ENCODE measurements at places on chromosomes 13 and 19.

- no peak for DNase-seq
Measured at GRCh38 chr13:45024847-45025246, 35.5 kb downstream of the GPALPP1 start.

DNA sequence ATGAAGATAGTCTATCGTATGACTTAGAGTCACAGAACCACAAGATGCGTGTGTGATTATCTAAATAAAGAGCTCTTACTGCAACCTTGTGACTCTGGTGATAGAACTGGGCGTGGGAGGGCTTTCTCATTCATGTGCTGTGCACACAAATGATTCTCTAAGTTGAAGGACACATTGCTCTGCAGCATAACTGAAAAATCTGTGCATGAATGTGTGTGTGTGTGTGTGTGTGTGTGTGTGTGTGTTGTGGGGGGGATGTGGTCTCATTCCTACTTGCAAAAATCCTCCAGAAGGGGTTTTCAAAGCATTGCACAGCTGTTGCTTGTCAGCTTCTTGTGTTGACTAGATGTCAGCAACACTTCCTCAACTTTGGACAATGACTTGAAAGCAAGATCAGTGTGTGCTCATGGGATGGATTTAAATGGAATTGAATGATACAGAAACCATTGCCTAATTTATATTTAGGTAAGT lies 22.4 kb downstream of the LRCH1 start:
- DNase-seq: no peak

DNA sequence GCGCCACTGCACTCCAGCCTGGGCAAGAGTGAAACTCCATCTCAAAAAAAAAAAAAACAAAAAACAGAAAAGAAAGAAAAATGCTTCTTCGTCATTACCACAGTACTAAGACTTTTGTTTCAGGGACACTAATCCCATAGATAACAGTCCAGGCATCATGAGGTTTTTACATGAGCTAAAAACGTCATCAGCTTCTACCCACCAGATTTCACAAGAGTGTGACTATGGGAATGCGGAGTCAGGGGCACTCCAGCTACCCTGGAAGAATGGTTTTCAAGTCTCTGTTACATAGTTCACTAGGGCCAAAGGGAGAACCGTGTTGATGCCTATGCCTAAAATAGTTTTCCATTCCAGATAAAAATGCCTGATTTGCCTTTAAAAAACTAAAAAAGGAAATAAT lies 33.2 kb downstream of the RAB20 start:
- DNase-seq: no peak

DNA sequence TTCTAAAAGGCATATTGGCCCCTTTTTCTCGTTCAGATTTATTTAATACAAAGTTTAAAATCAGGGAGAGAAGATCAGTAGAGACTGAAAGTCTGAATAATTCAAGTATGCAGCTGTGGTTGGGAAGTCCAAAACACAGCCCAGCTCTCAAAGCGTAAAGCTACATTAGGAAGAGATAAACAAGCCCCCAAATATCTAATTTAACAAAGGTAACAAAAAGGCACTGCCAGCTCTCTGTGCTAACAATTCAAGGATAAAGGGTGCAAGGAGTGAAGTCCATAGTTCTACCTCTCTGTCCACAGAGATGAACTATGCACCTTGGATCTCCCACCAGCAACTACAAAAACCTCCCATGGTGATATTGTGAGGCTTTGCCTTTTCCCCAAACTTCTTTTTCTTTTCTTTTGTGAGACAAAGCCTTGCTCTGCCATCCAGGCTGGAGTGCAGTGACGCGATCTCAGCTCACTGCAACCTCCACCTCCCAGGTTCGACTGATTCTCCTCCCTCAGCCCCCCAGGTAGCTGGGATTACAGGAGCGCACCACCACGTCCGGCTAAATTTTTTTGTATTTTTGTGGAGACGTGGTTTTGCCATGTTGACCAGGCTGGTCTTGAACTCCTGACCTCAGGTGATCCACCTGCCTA lies 104.4 kb downstream of the LHFPL6 start:
- no peak for DNase-seq

DNA sequence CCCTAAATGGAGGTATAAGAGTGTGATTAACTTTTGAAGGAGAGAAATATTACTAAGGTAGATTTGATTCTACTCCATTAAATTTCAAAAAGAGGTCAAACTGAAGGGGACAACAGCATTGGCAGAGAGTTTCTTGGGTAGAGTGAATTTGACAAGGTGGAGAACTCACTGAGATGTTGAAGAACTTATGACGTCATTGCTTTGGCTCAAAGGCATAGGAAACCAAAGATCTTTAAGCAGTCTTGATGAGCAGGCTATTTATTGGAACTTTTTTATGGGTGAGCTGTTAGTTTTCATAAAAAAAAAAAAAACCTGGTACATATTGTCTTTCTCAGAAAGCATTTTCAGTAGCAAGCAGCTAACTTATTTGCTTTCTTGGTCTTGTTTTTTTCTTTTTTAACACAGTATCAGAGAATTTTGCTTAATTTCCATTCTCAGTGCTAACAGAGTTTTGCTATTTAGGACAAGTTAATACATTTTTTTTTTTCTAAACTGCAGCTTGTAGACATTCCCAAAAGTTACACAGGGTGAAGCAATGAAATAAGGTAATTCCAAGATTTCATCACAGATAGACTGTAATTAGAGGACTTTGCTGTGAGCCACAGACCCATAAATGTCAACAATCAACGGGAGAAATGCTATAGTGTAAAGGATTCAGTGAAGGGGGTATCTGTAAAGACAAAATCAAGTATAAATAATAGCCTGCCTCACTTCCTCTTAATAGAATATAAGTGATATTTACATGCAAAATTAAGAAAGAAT lies 412.2 kb upstream of the KLHL1 start:
- no peak for DNase-seq

- DNase-seq: no peak
Measured at GRCh38 chr13:33644581-33645543, 173.1 kb upstream of the RFC3 start.

DNA sequence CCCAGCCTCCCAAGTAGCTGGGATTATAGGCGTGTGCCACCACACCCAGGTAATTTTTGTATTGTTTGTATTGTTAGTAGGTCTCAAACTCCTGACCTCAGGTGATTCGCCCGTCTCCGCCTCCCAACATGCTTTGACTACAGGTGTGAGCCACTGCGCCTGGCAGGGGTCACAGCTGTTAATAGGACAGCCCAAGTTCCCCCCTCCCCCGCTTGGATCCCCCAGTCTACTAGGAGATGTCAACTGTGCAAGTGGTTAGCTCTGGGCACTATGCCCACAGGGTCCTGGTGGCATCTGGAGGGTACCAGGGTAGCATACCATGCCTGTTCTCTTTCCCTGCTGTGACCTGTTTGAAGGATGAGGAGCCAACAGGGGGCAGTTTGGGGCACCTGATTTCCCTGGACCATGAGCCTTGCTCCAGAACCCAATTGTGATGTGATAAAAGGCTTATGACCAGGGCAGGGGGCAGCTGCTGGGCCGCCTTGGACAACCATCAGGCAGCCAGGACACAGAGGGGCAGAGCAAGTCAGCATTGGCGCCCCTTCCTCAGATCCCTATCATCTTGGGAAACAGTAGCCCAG lies at the start of gene TSPAN16:
TSPAN16 (plus strand) TSS at position 496 of the 581 bp plus-strand sequence. CDS start 138 bp downstream, outside the sequence.
- no peak for DNase-seq

DNA sequence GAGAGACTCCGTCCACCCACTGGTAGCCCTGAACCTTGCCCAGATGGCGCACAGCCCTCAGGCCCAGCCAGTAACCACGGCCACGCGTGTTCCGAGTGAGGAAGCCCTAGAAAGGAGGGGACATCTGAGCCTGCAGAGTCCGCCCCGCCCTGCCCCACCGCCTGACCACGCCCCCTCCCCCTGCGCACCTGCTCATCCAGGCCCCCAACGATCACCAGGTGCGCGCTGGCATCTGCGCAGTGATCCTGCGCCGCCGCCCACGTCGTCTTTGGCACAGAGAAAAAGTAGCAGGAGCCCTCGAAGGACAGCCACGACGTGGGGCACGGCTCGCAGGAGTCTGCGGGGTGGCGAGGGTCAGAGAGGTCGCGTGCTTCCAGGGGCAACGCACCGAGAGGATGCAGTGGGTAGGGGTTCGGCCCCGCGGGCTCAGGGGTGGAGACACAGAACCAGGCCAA lies 2.1 kb downstream of the CLEC4G start:
- no peak for DNase-seq

DNA sequence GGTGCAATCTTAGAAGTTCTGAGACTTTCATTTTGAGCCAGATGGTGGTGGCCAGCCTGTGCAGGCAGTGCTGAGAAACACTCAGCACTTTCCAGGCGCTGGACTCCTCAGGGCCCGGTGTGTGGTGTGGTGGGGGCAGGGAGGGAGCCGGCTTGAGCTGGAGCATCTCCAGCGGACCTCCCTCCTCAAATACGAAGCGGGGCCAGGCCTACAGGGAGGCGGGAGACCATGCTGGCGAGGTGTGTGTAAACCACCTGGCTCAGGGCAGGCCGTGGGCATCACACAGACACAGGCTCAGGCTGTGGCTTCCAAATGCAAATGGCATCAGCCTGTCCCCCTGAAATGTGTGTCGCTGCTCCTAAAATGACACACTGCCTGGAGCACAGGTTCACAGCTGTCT lies 33.3 kb upstream of the RANBP3 start:
- no peak for DNase-seq

- DNase-seq: no peak
Measured at GRCh38 chr13:43545317-43545874, 241.4 kb downstream of the ENOX1 start.

GRCh38 chr19:54275951-54276350 lies 5.0 kb downstream of the LILRB2 start:
- no peak for DNase-seq

GRCh38 chr13:47110833-47111240 lies 214.0 kb upstream of the HTR2A start:
- DNase-seq: no peak

DNA sequence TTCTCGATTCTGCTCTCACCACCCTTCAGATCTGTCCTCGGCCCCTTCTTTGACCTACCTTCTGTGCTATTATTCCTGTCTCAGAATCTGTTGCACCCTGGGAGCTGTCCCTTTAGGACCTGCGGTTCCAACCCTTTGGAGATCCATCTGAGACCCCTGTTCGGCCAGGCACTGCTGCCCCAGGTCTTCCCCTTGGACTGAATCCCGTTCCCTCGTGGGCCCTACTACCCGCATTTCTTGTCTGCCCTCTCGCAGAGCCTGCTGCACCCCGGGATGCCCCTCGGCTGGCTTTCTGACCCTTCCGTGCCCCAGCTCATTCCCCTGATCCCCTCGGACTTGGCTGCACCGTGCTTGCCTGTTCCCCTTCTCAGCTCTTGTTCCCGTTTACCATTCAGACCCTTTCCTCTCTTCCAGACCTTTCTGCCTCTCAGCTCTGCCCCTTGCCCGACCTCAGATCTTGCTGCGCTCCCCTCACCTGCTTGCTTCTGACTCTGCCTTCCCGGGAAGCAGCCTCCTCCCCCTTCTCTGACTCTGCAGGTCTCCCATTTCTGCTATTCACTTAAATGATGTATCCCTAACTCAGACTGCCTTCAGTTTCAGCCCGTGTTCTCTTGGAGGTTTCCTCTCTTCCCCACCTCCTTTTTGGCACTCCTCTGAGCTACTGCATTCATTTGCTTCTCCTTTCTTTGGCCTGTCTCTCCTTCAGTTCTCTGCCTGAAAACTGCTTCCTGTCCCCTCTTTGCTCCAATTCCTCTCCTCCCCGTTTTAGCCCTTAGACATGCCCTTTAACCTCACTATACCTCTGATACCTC lies 1.1 kb downstream of the ARHGAP35 start:
- DNase-seq: peak; percentile 28

GRCh38 chr13:93045836-93046235 lies 180.8 kb upstream of the GPC6 start:
- DNase-seq: no peak

DNA sequence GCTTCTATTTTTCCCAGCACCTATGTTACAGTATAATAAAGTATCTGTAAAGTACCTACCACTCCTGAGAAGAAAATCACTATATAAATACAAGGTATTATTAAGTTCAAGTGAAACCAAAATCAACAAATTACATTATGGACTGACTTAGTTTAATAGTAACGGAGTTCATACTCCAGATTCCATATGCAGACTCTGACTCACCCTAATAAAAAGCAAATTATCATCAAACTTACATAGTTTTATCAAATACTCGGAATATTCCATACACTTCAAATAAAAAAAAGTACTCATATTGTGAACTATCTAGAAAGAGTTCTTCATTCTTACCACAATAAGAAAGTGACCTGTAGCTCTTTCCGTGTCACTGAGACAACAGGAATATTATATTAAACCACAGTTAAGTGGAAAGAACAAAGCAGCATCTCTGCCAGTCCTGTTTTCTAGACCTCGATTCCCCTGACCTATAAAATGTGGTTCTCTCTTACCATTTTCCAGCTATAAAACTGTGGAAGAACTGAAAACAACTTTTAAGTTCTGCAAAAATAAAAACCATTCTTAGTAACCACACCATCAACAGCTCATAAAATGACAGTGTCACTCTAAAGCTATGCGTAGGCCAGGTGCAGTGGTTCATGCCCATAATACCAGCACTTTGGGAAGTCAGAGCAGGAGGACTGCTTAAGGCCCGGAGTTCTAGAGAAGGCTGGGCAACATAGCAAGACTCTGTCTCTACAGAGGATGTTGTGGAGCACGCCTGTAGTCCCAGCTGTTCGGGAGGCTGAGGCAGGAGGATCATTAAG lies 42.6 kb downstream of the USP12 start:
- DNase-seq: no peak

- DNase-seq: no peak
Measured at GRCh38 chr13:76542176-76542575, 344.0 kb downstream of the KCTD12 start.

- DNase-seq: no peak
Measured at GRCh38 chr19:960020-960419, 24.1 kb upstream of the WDR18 start.

DNA sequence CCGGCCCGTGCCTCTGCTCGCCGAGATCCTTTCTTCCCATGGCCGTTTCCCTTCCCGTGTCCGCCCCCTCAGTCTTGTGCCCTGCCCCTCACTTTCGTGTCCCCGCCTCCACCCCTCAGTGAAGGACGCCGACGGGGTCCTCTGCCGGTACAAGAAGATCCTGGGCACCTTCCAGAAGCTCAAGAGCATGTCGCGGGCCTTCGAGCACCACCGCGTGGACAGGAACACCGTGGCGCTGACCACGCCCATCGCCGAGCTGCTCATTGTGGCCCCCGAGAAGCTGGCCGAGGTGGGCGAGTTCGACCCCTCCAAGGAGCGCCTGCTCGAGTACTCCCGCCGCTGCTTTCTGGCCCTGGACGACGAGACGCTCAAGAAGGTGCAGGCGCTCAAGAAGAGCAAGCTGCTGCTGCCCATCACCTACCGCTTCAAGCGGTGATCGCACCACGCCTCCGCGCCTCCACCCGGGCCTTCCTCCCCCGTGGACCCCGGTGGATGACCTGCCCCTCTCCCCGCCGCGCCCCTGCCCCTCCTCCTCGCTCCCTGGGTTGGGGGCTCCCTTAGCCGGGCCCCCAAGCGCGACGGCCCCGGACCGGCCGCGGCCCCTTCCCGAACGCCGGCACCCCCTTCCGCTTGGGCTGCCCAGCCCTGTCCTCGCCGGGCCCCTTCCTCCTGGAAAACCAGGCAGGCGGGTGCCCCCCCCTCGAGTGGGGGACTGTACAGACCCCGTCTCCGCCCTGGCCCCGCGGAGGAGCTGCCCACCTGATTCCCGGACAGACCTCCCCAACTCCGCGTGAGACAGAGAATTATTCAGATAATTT lies 2.3 kb upstream of the U2AF2 start:
- no peak for DNase-seq

DNA sequence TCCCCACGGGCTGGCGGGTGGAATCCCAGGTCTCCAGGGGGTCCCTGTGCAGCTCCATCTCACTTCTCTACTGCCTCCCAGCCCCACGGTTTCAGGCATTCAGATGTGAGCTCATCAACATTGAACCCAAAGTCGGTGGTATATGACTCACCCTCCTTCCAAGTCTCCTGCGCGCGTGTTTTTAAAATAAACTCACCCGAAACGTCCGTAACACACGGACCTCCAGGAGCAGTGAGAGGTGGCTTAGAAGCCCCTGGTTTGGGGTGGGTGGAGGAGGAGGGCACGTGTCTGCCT lies 14.0 kb upstream of the CRTC1 start:
- no peak for DNase-seq

Measured in activated T-cell treated with anti-CD3 and anti-CD28 coated beads, Interleukin-2, amount 50 U/mL, for 1 hour (primary cell).